Vagina (tissue), 2 donors: ENCODE measurements at places on chromosomes 5 and 9.

GRCh38 chr9:93630806-93631411, 54.5 kb downstream of the PHF2 start:
- peak; percentile 71 for DNase-seq

DNA sequence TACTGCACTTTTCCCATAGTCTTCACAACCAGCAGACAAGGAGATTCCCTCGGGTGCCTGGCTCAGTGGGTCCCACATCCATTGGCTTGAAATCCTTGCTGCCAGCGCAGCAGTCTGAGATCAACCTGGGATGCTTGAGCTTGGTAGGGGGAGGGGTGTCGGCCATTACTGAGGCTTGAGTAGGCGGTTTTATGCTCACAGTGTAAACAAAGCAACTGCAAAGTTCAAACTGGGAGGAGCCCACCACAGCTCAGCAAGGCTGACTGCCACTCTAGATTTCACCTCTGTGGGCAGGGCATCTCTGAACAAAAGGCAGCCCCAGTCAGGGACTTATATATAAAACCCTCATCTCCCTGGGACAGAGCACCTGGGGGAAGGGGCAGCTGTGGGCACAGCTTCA, 512.3 kb upstream of the MPDZ start:
- no peak for DNase-seq

DNA sequence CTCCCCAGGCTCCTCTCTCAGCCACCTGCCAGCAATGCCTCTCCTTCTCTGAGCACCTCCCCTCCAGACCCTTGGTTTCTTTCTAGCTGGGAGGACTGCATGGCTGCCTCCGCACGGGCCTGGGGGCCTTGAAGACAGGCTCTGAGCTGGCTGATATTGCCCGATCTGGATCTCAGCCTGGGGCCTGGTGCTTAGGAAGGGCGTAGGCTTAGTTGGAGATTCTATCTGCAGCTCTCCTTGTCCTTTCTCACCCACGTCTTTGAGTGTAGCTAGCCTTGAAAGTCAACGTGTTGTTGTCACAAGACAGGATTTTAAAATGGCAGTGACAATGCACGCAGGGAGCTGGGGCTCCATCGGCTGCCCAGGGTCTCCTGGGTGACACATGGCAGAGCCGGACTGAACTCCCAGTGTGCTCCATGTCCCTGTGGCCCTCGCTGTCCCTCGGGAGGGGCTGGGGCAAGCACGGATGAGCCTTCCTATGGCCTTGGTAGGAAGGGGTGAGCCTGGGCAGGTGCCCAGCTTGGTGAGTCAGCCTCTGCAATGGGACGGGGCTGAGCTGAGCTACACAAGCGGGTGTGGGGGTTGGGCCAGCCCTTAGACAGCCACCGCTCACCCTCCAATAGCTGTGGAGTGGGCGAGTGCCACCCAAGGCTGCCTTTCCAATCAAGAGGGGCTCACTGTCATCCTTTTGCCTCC, 9.4 kb downstream of the ADAMTSL2 start:
- no peak for DNase-seq

DNA sequence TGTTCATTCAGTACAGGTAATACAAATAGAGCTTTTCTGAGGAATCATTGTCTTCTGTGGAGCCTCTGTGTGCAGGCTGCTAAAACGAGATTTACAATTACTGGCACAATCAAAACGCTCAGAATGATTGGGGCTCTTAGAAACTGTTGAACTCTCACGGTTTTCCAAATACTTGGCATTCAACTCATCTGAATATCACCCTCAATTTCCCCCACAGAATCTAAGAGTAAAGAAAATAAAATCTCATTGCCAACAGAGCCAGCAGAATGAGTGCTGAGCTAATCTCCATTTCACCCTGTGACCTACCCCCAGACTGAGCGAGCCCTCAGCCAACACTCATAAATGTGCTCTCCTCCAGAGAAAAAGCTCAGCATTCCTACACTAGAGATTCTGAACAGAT, 35.3 kb upstream of the TMED7 start:
- DNase-seq = no peak

DNA sequence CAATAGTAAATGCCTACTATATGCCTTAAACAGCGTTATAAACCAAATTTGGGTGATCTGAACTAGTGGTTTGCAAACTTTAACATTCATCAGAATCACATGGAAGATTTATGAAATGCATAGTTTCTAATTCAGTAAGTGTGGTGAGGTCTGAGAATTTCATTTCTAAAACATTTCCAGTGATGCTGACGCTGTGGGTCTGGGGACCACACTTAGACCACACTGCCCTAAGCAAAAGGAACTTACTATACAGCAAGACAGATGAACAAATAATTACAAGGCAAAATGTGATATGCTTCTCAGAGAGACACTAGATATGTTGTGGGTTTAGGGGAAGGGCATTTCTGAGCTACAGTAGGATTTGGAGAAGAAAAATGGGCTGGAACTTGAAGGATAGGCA, 72.6 kb downstream of the OXCT1 start:
- no peak for DNase-seq

- DNase-seq = no peak
These were observed 35.4 kb downstream of the LHX3 start for GRCh38 chr9:136169495-136169894.

- DNase-seq = no peak
These were observed 16.5 kb downstream of the LARS1 start for GRCh38 chr5:146165903-146166302.

DNA sequence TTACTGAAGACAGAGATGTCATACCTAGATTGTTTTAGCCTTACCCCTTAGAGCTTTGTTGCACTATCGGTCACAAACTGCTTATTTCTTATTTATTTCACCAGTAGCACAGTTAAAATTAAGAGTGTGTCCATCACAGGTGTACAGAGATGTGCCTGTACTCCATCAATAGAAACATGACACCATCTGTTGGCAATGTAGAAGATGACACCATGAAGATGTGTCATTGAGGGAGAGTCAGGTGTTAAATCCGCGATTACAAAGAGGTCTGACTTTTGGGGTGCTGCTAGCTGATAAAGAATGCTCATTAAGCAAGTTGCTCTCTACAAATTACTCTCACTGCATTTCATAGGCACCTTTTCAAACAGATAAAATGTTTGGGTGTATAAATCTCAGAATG, 164.4 kb downstream of the SMARCA2 start:
- no peak for DNase-seq
